Ecto neural progenitor cell (in vitro differentiated cells): ENCODE measurements at places on chromosomes 16 and 17.
A peak's percentile ranks its signal among the peaks of the same experiment; 100 is the strongest.

GRCh38 chr17:78599419-78599818 is 22.2 kb upstream of the DNAH17 start:
- no peak for DNase-seq

GRCh38 chr16:82653550-82654511 is 27.1 kb downstream of the CDH13 start:
- no peak for DNase-seq

GRCh38 chr17:27554152-27554551 is 76.8 kb upstream of the LGALS9 start:
- no peak for DNase-seq

DNA sequence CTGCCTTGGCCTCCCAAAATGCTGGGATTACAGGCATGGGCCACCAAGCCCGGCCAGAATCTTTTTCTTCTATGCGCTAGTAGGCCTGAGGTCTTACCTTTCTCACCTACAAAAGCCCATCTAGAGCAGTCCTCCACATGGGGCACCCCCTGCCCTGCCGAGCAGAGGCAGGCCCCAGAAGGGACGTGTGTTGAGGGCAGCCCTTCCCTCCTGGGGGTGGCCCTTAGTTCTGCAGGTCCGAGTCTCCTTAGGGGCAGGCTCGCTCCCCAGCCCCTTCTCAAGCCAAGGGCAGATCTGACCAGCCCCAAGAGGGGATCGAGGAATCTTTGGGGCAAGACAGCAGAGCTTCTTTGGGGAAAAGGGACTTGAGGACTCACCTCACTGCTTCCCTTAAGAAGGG is 17.9 kb upstream of the ALDH3A1 start:
- no peak for DNase-seq

GRCh38 chr17:37488607-37489196 is 989 bp upstream of the DUSP14 start:
- peak; percentile 69 for DNase-seq
